Activated CD4-positive, alpha-beta T cell treated with anti-CD3 and anti-CD28 coated beads for 36 hours (primary cell): ENCODE measurements at places on chromosomes 12 and 14. TPM values are rescaled to one million over a fixed set of nuclear protein-coding genes. Genes with fewer than 3 reads are reported as not detected.

DNA sequence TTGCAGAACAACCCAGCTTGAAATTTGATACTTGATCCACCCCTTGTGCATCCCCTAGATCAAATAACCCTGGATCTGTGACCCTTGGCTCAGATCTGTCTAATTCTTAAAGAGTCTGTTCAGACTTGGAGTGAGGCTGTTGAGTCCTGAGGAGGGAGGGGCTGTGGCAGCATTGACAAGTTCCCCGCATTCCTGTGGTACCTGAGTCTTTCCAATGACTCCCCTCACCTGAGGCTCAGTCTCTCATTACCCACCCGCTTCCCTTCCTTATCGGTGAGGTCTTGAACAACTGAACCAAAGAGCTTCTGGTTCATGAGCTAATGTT, 16.1 kb upstream of the HDAC7 start:
- no peak for DNase-seq
- no peaks in the 10 kb centered on the region for H3K27me3 ChIP-seq
- H3K4me3 ChIP-seq: no peak overlapping the region
- H3K27ac ChIP-seq: peak overlapping the region; percentile 99
- peaks cover 74% of the 10 kb centered on the region for H3K4me1 ChIP-seq

The LPAR5 gene
- 3.5 TPM for total RNA-seq

DNA sequence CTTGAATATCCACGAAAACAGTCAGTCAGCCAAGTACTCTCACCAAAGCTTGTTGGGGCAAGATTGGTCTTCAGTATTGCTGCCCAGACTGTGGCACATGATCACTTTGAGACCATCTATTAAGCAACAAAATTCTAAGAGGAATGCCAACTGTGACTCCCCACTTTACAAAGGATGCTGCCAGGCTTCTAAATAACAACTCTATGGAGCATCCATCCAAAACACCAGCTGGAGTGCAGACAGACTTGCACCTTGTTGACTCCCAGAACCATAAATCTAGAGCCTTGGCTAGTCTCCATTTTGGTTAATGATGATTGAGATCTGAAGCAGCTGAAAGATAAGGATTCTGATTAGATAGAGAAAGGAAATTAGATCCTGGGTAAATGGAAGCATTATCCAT, 132.8 kb downstream of the DIO2 start:
- no peaks in the 10 kb centered on the region for H3K4me1 ChIP-seq
- H3K36me3 ChIP-seq: no peaks in the 10 kb centered on the region
- no peaks in the 10 kb centered on the region for H3K27me3 ChIP-seq
- H3K27ac ChIP-seq: no peak overlapping the region

- peak; percentile 8 for DNase-seq
- H3K27ac ChIP-seq: no peak overlapping the region
- H3K27me3 ChIP-seq: peaks cover 26% of the 10 kb centered on the region
- no peaks in the 10 kb centered on the region for H3K36me3 ChIP-seq
- H3K4me1 ChIP-seq: peaks cover 5% of the 10 kb centered on the region
- H3K4me3 ChIP-seq: no peak overlapping the region
Observed at GRCh38 chr14:77979666-77980351, 179.9 kb downstream of the ADCK1 start.

DNA sequence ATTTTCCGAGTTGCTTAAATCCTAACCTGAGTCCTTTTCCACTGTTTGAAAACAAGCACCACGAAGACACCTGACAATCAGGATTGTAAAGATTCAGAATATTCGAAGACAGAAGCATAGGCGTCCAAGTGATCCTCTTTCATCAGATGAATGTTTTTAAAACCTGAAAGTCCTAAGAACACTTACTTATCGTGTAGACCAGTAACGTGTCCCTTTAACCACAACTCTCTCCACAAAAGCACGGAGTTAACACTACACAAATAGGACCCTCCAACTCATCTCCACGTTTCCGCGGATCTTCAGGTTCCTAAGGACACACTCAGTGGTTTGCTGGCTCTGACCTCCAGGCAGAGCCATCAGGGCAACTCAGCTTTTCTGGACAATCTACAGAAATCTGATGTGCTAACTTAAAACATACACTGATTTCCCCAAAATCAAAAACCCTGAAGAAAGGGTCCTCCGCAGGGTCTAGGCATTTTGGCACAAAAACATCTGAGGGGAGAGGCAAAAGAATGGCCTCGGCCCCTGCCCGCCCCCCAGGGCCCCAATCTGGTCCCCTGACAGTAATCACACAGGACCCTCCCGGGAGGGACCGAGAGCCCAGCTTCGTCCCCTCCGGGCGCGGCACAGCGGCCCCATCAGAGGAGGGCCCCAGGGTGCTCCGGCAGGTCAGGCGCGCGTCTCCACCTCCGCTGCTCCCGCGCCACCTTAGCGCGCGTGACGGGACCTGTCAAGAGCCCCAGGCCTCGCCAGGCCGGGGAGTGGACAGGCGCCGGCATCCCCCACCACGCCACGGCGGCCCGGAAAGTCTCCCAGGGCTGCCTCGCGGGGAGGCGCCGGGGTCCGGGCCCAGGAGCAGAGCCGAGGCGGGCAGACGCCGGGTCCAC, 925 bp downstream of the DICER1 start:
- peaks cover 48% of the 10 kb centered on the region for H3K4me1 ChIP-seq
- H3K27ac ChIP-seq: peak overlapping the region; percentile 75
- H3K27me3 ChIP-seq: no peaks in the 10 kb centered on the region
- H3K36me3 ChIP-seq: peaks cover 21% of the 10 kb centered on the region
- H3K4me3 ChIP-seq: peak overlapping the region; percentile 79

- H3K27ac ChIP-seq: no peak overlapping the region
- no peak for DNase-seq
- H3K4me3 ChIP-seq: no peak overlapping the region
Observed at GRCh38 chr14:23297611-23298277, 4.9 kb downstream of the PPP1R3E start.
